ENCODE measurements at places on chromosomes 13 and 19.

DNA sequence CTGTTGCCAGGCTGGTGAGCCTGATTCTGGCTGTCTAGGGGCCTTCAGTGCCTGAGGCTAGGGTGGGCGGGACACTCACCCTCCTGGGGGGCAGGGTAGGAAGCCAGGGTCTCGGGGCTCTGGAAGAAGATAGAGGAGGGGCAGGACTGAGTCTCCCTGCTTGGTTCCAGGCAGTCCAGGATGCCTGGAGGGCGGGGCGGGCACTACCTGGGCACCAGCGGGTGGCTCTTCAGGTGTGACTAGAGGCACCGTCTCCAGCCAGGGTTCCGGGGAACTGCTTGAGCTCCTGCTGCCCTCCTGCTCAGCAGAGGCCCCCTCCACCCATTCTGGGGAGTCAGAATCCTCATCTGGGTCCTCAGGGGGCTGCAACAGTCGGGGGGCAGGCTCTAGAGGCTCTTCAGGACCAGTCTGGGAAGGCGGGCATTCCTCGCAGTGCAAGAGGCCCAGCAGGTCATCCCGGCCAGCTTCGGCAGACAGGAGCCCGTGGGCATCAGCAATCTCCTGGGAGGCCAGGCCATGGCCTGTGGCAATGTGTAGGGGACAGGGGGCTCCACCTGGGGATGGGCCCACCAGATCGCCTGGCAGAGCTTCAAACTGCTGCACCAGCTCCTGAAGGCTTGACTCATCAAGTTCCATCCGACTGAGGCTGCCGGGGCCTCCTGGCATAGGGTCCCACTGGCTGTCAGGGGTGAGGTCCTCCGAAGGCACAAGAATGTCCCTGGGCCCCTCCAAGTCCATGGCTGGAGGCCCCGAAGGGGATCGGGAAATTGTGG, 1.8 kb downstream of the APBA3 start:
- no peaks in the 10 kb centered on the region for H3K27me3 ChIP-seq
- H3K4me1 ChIP-seq = peaks cover 21% of the 10 kb centered on the region
- DNase-seq = no peak
- peaks cover 8% of the 10 kb centered on the region for H3K36me3 ChIP-seq
- peak overlapping the region; percentile 53 for H3K4me3 ChIP-seq
- no peak overlapping the region for H3K27ac ChIP-seq

DNA sequence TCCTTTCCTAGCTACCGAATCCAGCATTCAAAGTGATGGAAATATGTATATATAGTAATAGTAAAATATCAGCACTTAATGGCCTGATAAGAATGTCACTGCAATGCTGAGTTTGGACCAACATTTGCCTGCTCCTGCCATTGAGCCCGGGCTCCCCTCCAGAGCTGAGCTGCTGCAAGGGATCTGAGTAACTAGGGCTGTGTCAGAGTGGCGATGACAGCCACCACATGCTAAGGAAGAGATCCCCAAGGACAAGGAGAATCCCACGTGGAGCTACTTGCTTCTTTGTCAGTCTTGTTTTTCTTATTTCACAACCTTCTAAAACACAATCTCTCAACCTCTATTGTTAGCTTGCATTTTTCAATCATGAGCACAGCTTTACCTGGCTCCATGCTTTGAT, 19.5 kb upstream of the ALOX5AP start:
- no peak overlapping the region for H3K4me3 ChIP-seq
- DNase-seq = no peak
- peaks cover 23% of the 10 kb centered on the region for H3K4me1 ChIP-seq
- H3K27me3 ChIP-seq = no peaks in the 10 kb centered on the region
- no peak overlapping the region for H3K27ac ChIP-seq

DNA sequence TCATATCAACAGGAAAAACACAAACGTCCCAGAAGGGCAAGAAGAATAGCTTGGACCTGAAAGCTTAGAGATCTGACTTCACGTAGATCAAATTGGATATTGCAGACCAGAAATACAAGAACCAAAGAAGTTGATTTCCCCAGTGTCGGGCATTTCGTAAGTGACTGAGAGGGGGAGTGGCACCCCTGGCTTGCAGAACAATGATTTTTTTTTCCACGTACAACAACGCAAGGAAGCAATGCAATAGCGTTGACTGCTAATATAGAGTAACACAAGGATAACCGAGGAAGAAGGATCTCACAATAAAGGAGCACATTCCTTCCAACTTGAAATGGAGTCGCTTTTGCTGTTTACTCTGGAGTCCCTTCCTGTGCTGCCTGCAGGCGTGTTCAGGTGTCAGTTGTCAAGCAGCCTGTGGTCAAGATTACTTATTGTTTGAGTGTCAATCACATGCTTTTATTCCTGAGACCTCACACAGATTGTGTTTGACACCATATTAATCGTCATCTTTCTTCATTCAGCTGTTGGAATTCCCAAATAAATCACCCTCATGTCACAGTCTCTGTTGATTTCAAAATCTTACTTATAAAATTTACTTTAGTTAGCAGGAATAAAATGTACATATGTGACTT, 139.4 kb downstream of the FREM2 start:
- DNase-seq = no peak
- H3K4me3 ChIP-seq = no peak overlapping the region
- no peaks in the 10 kb centered on the region for H3K36me3 ChIP-seq
- no peaks in the 10 kb centered on the region for H3K4me1 ChIP-seq

DNA sequence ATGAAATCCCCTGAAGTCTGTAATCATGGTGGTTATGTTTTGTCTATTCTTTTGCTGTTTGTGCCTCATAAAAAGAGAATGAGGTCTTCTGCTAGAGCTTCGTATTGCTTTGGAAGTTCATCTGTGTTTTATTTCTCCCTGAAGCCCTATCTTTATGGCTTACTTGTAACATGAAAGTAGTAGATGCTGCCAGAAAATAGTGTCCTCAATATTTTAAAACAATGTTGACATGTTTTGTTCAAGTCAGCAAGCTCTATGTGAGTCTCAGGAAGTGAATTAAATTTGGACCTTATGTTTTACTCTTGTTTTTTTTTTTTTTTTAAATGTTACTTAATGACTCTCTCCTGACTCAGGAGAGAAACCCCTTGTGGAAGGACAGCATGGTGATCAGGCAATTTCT, 130.5 kb downstream of the B3GLCT start:
- H3K4me1 ChIP-seq = no peaks in the 10 kb centered on the region
- no peak overlapping the region for H3K4me3 ChIP-seq
- no peaks in the 10 kb centered on the region for H3K27me3 ChIP-seq
- H3K27ac ChIP-seq = no peak overlapping the region
- H3K36me3 ChIP-seq = peaks cover 15% of the 10 kb centered on the region
- no peak for DNase-seq

DNA sequence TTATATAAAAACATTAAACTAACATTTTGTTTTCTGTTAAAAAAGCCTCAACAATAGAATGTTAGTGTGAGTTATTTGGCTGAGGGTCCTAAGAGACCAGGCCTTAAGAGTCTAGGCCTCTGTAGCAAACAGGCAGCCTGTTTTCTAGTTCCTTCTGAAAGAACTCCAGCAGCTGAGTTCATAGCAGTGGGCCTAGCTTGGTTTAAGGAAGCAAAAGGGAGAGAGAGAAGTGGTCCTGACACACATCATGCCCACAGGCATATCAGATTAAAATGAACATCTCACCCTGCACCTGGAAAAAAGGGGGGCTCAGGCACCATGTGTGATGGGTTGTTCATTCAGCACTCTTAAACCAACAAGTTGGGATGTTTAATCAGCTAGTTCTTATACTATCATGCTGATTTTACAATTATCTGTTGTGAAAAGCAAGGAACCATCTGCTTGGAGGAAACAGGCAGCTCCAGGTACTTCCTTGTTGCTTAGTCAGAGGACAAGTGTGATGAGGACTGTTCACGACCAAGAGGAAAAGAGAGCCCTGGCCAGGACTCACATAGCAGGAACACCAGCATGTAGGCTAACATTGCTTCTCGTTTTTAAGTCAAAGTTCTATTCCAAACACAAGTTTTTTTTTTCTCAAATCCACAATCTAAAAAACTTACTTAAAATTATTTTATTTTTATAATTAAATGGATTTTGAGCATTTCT, 81.3 kb upstream of the FRY start:
- no peaks in the 10 kb centered on the region for H3K36me3 ChIP-seq
- peaks cover 12% of the 10 kb centered on the region for H3K4me1 ChIP-seq
- no peaks in the 10 kb centered on the region for H3K27me3 ChIP-seq
- peak overlapping the region; percentile 58 for H3K27ac ChIP-seq
- H3K4me3 ChIP-seq = no peak overlapping the region
